Stimulated activated CD8-positive, alpha-beta memory T cell treated with anti-CD3 and anti-CD28 coated beads, Interleukin-15, amount 100 ng/mL, for 1 hour (primary cell): ENCODE measurements at places on chromosomes 5 and 9.

- no peak for DNase-seq
Measured at GRCh38 chr9:111662576-111663300, 1.3 kb downstream of the GNG10 start.

DNA sequence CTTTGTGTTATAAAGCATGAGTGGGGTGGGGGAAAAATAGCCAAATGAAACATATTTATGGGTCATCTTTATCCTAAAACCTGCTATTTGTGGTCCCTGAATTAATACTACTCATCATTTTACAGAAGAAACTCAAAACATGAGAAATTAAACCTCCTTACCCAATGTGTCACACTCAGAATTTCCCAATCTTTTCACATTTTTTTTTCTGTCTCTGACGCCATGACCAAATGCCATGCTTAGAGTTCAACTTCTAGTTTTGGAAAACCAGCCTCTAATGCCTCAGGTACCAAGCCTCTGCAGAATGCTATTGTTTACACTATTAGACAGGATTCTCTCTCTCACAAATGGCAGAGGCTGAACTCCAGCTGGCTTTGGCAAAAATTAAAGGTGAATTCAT, 505.5 kb upstream of the WWC1 start:
- no peak for DNase-seq

DNA sequence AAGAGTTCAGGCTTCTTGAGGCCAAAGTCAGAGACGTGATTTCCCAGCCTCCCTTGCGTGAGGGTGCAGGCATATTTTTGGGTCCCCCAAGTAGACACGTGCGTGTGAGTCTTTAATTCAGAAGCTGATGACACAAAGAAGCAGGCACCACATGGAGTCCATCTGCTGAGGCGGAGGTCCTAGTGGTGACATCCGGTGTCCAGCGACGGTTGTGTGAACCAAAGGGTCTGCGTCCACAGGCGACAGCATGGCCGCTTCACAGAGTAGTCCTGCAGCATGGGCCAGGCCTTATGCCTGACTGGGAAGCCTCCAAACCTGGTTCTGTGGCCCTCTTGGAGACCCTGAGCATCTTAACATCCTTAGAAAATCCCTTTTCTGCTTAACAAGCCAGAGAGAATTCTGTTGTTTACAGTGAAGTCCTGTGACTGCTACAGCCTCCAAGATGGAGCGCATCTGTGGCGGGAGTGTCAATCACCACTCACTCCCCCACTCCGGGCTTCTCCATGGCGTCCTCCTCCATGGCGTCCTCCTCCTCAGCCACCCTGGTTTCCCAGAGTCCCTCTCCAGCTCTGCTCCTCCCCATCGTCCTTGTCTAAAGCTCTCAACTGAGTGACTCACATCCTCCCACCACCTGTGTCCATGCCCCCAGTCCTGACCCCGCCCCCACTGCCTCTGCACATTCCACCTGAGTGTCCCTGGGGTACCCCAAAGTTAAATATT, 133.8 kb downstream of the PAX5 start:
- no peak for DNase-seq

DNA sequence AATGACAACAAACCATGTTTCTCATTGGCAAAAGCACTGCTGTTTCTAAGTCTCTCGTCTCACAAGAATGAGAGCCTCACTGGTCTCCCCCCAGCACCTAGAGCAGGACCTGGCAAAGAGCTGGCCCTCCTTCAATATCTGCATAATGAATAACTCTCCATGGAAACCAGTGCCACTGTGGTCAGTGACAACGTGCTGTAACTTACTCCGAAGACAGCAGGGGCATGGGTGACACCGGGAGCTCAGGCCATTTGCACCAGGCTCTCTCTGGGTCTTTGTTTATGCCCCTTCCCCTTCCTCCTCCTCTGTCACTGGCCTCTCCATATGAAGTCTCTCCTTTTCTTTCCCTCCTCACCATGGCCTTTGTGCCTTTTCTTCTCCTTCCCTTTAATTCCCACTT, 33.3 kb downstream of the TAS2R1 start:
- DNase-seq: no peak

DNA sequence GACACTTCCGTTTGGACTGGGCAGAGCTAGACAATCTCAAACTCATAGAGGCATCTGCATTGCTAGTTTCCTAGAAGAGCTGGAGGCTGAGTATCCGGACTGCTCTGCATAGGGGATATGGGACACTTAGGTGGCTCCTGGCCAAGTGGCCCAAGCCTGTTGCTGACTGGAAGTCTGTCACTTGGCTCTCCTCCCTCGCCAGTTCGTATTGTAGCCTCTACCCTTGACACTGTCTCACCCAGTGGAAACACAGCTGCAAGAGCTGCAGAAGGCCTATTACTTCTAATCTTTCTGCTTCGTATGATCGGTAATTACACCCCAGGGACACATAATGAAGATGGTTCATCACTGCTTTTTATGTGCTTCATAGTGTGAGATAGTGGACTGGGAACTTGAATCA, 34.7 kb downstream of the ITGA1 start:
- no peak for DNase-seq

DNA sequence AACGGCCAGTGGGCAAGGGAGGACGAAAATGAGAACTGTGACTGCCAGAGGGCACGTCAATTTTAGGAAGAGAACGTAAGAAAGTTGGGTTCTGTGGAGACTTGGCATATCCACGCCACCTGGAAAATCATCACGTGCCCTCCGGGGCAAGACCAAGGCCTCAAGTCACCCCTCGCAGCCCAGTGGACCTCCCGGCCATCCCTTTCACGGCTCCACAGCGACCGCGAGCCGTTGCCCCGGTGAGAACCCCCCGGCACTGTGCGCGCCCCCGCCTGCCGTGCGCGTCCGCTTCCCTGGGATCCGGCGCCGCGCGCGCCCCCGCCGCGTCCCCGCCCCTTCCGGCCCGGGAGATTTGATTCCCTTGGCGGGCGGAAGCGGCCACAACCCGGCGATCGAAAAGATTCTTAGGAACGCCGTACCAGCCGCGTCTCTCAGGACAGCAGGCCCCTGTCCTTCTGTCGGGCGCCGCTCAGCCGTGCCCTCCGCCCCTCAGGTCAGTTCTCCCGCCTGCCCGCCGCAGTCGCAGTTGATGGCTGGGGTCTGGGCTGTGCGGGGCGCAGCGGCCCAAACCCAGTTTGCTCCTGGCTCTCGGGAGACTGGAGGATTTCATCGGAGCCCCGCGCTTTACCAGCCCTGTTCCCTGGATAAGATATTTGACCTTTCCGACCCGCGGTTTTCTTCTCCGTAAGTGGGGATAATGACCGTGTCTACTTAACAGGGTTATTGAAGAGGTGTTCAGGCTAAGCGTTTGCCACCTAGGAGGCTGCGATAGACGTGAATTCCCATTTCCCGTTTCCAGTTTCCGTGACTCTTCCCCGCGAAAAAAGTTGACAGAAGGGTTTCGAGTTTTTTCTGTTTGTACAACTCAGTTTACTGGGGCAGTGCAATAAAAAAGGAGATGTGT, at the start of gene MELK:
Gene MELK (plus strand): TSS at position 381 of the 904 bp plus-strand sequence. CDS start 8,787 bp downstream, outside the sequence.
- DNase-seq: peak; percentile 69

- DNase-seq: no peak
Measured at GRCh38 chr5:39420482-39421145, 4.2 kb downstream of the DAB2 start.

GRCh38 chr5:168365581-168366081, 74.2 kb downstream of the WWC1 start:
- DNase-seq: no peak

GRCh38 chr9:114061830-114062474, 16.1 kb downstream of the AMBP start:
- DNase-seq: no peak

DNA sequence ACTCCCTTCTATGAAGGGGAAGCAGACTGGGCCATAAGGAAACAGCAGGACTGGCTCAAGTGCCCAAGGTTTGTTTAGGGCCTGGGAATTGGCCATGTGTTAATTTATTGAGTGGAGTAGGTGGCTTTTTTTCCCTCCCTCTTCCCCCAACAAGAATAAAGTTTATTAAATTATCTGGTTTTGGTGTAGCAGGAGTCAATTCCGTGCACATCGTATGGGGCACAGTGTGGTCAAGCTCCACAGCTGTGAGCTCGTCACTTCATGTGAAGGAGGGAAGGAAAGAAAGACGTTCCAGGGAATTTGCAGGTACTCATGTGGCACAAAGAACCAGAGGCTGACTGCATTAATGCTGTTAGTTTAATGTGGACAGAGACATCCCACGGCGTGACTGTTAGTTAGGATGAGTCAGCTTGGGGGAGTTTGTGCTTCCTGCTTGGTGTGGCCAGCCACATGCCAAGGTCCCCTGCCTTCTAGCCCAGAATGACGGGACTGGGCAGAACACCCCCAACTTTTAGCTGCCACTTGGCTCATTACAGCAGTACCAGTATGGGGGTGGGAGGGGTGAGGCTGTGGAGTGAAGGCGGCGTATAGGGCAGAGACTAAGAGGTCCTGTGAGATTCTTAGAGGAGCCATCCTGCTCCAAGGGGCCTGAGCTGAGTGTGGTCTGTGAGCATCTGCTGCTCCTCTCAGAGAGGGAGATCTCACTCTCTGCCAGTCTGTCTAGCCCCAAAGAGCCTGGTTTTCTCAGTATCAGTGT, 33.2 kb downstream of the CSF1R start:
- no peak for DNase-seq

GRCh38 chr5:44536650-44537260, 147.5 kb upstream of the FGF10 start:
- DNase-seq: no peak

DNA sequence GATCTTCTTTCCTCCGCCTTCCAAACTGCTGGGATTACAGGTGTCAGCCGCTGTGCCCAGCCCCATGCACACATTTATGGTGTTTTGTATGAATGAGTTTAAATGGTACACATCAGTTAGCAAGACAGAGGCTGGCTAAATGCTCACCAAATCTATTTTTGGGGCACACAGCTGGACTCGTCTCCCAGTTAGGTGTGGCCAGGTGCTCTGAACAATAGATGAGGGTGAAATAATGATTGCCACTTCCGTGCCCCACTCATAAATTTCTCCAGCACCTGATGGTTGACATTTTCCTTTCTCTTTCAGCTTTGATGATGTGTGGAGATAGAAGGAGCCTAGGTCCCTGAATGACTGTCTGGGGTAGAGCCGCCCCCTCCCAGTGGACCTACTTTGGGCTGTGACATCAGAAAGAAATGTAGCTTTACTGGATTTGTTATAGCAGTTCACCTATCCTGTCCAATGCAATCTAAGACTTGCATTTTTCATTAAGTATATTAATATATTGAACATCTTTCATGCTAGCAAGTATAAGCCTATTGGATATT, 8.6 kb upstream of the RAPGEF1 start:
- DNase-seq: no peak

DNA sequence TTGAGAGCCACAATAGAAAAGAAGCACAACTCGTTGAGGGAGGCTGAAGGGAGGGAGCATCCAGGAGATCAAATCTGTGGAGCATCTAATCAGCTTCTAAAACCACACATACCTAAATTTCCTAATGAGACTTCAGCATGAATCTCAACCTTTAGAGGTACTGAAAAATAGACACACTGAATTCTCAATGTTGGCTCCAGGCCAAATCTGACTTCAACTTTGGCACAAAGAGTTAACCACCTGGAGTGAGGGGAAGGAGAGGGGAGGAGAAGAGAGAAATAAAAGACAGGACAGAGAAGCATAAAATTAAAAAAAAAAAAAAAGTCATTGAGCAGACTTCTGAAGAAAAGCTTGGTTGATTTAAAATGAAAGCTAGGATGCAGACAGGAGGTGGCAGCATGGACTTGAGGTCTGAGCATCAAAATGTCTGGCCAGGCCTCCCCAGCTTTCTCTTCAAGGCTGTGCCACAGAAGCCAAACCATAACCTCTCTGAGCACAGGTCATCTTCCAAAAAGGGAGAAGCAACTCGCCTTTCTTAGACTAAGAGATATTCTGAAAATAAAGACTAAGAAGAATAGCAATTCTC, 205.6 kb downstream of the DENND1A start:
- DNase-seq: no peak

DNA sequence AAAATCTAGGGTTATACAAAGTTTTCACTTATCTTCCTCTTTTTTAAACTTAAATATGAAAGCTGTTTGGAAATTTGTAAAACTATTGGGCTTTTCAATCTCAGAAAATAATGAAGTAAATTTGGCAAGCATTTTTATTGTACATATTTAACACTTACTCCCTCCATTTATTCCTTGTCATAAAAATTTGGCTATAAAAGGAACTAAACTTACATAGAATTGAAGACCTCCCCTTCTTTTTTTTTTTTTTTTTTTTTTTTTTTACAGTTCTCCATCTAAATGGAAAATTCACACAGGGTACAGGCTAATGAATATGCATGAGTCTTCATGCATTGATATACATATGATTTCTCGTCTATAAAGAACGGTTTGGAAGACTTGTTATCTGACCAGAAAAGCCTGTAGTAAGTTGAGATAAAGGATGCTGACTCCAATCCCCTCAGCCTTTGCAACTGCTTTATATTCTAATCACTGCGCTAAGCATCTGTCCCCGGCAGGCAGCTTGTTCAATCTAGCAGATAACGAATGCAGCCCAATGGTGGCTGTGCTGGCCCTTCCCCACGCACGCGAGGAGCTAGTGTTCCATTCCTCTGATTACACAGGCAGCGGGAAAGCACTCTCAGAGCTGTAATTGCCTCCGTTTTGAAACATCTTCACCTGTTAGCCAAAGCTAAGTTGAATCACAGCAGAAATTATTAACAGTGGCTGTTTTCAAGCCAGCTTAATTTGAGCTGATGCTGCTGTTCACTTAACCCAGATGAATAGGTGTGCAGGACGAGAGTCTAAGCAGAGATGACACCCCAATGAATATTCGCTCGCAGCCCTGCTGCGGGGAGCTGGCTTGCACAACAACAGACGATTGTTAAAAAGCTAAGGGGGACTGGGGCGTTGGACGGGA, 453.8 kb upstream of the ZNF608 start:
- DNase-seq: no peak

DNA sequence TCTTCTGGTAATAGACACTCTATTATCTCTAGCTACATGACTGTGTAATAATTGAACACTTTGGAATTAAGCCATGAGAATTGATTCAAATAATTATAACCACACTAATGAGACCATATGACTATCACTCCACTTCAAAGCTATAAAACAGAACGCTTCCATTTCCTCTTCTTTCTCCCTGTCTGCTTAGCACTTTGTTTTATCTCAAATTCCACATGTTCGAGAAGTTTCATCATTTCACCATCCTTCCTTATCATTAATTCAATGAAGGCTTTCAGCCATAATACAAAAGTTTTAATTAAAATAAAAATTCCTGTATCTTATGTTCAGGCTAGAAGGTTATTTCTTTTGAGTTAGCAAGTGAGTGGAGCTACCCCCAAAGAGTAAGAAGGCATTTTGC, 7.4 kb upstream of the DCTN4 start:
- DNase-seq: no peak

DNA sequence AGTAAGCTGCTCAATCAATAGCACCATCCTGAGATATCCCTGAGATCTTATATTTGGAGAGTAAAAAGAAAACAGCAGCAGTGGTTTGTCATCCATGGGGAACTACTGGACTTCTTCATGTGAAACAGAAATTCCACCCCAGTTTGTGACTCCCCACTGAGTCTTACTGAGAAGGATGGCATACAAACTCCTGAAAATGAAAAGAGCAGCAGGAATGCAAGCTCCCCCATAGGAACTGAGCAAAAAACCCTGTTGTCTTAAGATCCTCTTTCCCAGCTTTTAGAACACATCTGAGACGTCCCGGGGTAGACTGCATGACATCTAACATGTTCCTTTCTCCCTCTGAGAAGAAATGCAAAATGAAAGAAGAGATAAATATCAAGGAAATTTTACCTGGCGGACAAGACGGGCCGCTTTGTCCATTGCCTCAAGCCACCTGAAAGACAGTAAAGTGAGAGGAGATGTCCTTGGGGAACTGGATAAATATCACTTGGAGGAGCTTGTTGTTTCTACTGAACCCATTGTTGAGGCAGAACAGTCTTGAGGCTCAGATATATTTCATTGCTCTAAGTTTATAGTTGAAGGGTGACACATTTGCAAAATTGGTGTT, 117.1 kb downstream of the NUDT12 start:
- no peak for DNase-seq

- DNase-seq: no peak
Measured at GRCh38 chr9:111833941-111834340, 39.2 kb upstream of the SHOC1 start.
